ENCODE measurements at places on chromosomes 3 and 15.

DNA sequence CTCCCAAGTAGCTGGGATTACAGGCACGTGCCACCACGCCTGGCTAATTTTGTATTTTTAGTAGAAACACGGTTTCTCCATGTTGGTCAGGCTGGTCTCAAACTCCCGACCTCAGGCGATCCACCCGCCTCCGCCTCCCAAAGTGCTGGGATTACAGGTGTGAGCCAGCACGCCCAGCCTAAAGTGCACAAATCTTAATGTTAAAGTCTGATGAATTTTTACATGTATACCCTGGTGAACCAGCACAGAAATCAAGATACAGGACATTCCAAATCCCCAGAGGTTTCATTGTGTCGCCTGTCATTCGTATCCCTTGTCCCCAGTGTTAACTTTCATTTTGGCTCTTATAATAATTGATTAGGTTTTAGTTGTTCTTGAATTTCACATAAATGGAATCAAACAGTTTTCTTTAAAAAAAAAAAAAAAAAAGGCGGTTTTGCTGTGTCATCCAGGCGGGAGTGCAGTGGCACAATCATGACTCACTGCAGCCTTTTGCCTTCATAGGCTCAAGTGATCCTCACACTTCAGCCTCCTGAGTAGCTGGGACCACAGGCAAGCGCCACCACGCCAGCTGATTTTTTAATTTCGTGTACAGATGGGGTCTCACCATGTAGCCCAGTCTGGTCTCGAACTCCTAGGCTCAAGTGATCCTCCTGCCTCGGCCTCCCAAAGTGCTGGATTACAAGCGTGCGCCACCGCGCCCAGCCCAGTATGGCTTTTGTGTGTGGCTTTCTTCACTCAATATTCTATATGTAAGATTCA, 1.5 kb upstream of the TM4SF19 start:
- H3K4me3 ChIP-seq = no peak overlapping the region
- no peaks in the 10 kb centered on the region for H3K27me3 ChIP-seq
- H3K4me1 ChIP-seq = no peaks in the 10 kb centered on the region
- H3K27ac ChIP-seq = no peak overlapping the region
- no peak for DNase-seq

GRCh38 chr3:8540456-8540855, 38.8 kb downstream of the LMCD1 start:
- no peaks in the 10 kb centered on the region for H3K27me3 ChIP-seq
- H3K27ac ChIP-seq = peak overlapping the region; percentile 3
- H3K4me3 ChIP-seq = no peak overlapping the region
- peak; percentile 64 for DNase-seq

DNA sequence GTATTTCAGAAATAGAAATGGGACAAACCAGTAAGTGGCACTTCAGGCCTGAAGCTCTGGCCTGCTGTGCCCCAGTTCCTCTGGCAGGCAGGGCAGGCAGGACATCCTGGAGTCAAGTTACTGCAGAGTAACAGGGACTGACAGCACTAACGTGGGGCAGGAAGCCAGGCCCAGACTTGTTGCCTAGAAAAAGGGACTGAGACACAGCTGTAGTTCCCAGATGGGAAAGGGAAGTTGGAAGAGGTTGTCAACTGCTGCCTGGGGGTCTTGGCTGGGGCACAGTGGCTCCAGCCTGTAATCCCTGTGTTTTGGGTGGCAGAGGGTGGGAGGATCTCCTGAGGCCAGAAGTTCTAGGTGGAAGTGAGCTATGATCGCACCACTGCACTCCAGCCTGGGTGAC, 171.9 kb downstream of the FMN1 start:
- peak overlapping the region; percentile 60 for H3K27ac ChIP-seq
- no peaks in the 10 kb centered on the region for H3K36me3 ChIP-seq
- peak; percentile 80 for DNase-seq
- no peak overlapping the region for H3K4me3 ChIP-seq
- no peaks in the 10 kb centered on the region for H3K27me3 ChIP-seq

GRCh38 chr15:67511606-67512005, 9.3 kb upstream of the C15orf61 start:
- H3K27me3 ChIP-seq = no peaks in the 10 kb centered on the region
- no peak overlapping the region for H3K27ac ChIP-seq
- H3K4me1 ChIP-seq = no peaks in the 10 kb centered on the region
- H3K36me3 ChIP-seq = no peaks in the 10 kb centered on the region
- H3K4me3 ChIP-seq = no peak overlapping the region
- no peak for DNase-seq

DNA sequence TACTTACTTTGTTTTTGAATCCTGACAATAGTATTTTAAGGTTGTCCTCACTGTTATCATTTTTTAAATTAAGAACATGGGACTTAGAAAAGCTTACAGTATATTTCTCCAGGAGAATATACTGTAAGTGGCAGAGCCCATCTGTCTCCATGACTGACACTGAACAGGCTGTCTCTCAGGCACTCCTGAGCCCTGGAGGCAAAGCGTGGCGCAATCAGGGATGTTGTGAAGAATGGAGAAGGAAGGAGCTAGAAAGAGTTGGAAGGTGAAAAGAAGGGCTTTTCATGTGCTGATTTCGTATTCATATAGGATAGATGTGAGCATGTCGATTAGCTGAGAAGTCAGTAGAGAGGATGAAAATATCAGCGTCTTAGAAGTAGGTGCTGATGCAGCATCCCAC, 41.5 kb downstream of the FGF12 start:
- no peak overlapping the region for H3K4me3 ChIP-seq
- H3K36me3 ChIP-seq = no peaks in the 10 kb centered on the region
- no peaks in the 10 kb centered on the region for H3K4me1 ChIP-seq
- DNase-seq = no peak

DNA sequence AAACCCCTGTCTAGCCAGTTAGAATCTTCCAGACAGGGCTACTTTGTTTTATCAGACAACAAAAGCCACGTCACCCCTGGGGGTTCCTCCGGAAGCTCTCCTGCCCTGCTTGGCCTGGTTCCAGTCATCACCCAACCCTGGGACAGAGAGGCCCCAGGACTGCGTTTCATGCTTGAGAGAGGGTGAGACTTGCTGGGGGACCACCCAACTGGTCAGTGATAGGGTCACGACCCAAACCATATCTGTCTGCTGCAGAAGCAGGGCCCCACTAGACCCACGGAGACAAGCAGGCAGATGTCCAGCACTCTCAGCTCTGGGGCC, 1.2 kb downstream of the NT5DC2 start:
- H3K27me3 ChIP-seq = no peaks in the 10 kb centered on the region
- peak; percentile 81 for DNase-seq
- H3K36me3 ChIP-seq = no peaks in the 10 kb centered on the region
- peaks cover 46% of the 10 kb centered on the region for H3K4me1 ChIP-seq
- H3K27ac ChIP-seq = peak overlapping the region; percentile 92

GRCh38 chr3:139601191-139601961, 61.8 kb upstream of the RBP1 start:
- no peaks in the 10 kb centered on the region for H3K36me3 ChIP-seq
- no peak overlapping the region for H3K4me3 ChIP-seq
- no peak overlapping the region for H3K27ac ChIP-seq
- no peaks in the 10 kb centered on the region for H3K4me1 ChIP-seq
- no peak for DNase-seq

DNA sequence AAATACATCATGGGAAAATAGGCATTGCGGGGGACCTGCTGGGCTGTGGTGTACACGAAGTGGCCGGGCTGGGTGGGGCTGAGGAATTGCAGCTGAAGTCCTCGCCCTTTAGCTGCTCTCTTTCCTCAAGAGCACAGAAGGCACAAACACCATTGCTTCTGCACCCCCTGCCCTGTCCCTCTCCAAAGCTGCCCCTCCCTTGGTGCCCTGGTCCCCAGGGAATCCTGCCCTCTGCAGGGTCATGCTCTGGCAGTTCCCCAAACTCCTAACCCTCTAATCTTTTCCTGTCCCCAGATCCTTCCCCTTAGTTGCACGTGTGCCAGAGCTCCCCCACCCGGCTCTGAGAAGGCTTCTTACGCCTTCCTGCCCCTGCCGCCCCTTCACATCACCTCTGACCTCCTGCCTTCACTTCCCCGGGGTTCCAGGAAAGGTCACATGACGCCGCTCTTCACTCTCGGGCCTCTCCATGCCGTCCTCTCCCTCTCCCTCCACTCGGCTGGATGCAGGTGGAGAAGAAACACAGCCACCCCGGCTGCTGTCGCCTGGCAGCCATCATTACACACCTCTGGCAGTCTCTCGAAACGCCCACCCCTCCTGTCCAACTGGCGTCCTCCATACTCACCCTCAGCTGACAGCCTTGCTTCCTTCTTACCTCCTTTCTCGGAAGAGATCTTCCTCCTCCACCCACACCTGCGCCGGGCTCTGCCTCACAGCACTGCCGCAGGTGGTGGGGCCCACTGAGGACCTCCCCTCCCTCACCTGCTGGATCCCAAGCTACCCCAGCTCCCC, 6.9 kb upstream of the PCSK6 start:
- no peaks in the 10 kb centered on the region for H3K36me3 ChIP-seq
- H3K4me3 ChIP-seq = no peak overlapping the region
- peaks cover 5% of the 10 kb centered on the region for H3K27me3 ChIP-seq
- no peak for DNase-seq
- H3K4me1 ChIP-seq = no peaks in the 10 kb centered on the region

DNA sequence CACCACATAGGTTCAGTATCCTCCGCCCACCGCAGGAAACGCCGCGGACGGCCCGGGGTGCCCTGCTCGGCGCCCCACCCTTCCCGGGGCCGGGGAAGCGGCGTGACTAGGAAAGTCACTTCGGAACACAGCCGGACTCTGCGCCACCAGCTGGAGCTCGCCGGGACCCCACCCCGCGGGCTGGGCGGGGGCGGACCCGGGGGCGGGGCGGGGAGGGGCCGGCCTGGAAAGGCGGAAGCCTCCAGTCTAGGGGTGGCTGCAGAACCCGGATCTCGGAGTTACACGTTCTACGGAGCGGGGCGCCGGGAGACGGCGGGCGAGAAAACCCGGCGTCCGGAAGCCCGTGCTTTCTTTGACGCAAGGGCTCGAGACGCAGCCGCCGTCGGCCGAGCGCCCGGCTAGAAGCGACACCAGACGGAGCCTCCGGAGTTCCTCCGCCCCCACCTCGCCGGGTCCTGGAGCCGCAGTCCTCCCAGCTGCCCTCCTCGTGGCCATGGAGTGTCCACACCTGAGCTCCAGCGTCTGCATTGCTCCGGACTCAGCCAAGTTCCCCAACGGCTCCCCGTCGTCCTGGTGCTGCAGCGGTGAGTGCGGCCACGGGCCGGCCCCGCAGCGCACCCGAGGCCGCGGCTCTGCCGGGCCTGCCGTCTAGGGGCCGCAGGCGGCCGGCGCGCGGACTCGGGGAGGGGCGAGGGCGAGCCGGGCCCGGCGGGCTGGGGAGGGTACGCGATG, at the start of gene USP3:
Gene USP3 (plus strand): TSS at position 347 of the 732 bp plus-strand sequence. CDS start 147 bp downstream, at position 494.
- H3K4me1 ChIP-seq = peaks cover 61% of the 10 kb centered on the region
- no peaks in the 10 kb centered on the region for H3K36me3 ChIP-seq
- peak within 1 kb of the TSS; percentile 87 for H3K4me3 ChIP-seq
- DNase-seq = peak; percentile 96

DNA sequence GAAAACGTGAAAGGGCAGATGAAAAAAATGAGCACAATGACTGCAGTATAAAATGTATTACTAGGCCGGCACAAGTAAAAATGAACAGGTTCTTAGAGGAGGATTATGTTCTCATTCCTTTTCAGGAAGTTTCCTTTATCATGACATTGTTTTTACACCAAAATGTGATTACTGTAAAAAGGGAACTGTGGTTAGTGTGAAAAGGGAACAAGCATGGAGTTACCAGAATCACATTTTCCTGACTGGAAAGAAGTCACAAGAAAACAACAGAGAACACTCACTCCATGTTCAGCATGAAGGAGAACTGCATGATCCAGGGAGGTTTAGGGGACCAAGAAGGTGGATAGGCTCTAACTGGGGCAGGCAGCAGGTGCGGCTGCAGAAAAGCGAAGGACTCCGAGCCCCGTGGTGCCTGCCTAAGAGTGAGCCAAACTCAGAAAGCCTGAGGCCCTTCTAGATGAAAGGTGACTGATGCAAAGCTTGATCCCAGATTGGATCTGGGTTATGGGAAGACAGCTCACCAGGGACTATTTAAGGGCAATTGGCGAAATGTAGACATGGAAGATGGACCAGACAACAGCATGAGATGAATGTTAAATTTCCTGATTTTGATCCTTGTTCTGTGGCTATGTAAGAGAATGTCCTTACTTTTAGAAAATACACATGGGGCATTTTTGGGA, 77.3 kb downstream of the CCR1 start:
- H3K4me3 ChIP-seq = no peak overlapping the region
- H3K36me3 ChIP-seq = no peaks in the 10 kb centered on the region
- no peak overlapping the region for H3K27ac ChIP-seq
- H3K27me3 ChIP-seq = no peaks in the 10 kb centered on the region
- no peaks in the 10 kb centered on the region for H3K4me1 ChIP-seq
- DNase-seq = no peak

DNA sequence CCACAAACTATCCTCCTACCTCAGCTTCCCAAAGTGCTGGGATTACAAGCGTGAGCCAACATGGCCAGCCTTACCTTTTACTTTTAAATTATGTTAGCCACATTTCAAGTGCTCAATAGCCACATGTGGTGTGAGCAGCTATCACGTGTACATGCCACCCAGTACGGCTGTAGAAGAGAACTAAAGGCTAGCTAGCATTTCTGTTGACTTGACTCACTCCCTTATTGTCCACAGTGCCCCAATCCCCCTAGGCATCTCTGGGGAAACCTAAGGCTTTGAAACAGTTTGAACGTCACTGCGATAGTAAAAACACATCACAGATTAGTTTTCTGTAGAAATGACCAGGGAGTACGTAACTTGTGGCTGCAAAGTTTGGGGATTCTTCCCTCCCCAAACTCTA, 12.0 kb downstream of the C15orf40 start:
- H3K27ac ChIP-seq = no peak overlapping the region
- no peak for DNase-seq
- H3K4me1 ChIP-seq = peaks cover 3% of the 10 kb centered on the region
- H3K4me3 ChIP-seq = no peak overlapping the region
- H3K36me3 ChIP-seq = no peaks in the 10 kb centered on the region
- no peaks in the 10 kb centered on the region for H3K27me3 ChIP-seq

DNA sequence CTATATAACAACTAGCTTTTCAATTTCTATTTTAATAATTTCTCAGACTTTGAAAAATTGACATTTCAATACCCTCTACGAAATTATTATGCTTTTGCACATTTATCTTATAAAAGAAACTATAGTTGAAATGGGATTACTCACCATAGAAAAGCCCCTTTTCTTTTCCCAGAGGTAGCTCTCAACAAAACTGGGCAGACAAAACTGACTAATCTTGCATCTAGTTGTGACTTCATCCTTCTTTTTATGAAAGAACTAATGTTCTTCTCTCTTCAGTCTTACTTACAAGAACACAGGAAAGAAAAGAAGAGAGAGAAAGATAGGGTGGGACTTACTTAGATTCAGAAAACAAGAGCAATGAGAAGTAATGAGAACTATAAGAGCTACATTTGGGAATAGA, 61.0 kb downstream of the GPR160 start:
- H3K36me3 ChIP-seq = peaks cover 32% of the 10 kb centered on the region
- no peak for DNase-seq
- no peak overlapping the region for H3K4me3 ChIP-seq
- no peaks in the 10 kb centered on the region for H3K27me3 ChIP-seq
- no peaks in the 10 kb centered on the region for H3K4me1 ChIP-seq

GRCh38 chr3:115960799-115961198, 337.5 kb downstream of the GAP43 start:
- H3K27me3 ChIP-seq = no peaks in the 10 kb centered on the region
- H3K4me1 ChIP-seq = no peaks in the 10 kb centered on the region
- no peak overlapping the region for H3K4me3 ChIP-seq
- DNase-seq = no peak
- no peak overlapping the region for H3K27ac ChIP-seq

GRCh38 chr15:85837011-85837433, 42.3 kb upstream of the KLHL25 start:
- H3K4me3 ChIP-seq = no peak overlapping the region
- peak; percentile 29 for DNase-seq
- no peaks in the 10 kb centered on the region for H3K36me3 ChIP-seq
- no peak overlapping the region for H3K27ac ChIP-seq
- peaks cover 2% of the 10 kb centered on the region for H3K4me1 ChIP-seq

Data from endothelial cell of umbilical vein (primary cell).